NCI-H1436 (cell line): ENCODE measurements at places on chromosomes 2 and 18.

DNA sequence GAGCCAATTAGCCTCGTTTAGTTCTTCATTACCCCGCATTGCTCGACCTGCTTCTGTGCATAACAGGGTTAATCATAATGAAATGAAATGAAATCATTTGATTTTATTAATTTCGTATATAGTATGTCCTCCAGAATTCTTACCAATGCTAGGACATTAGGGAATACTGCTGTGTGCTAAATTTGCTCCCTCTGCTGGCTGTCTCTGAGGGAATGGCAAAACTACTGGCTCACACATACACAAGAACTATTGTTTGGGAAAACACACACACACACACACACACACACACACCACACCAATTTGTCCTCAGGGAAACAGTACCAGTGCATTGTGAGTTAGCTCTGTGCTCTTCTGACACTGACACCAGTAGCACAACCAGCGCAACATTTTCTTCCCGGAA is 273.3 kb upstream of the TCF4 start:
- DNase-seq, result no peak

DNA sequence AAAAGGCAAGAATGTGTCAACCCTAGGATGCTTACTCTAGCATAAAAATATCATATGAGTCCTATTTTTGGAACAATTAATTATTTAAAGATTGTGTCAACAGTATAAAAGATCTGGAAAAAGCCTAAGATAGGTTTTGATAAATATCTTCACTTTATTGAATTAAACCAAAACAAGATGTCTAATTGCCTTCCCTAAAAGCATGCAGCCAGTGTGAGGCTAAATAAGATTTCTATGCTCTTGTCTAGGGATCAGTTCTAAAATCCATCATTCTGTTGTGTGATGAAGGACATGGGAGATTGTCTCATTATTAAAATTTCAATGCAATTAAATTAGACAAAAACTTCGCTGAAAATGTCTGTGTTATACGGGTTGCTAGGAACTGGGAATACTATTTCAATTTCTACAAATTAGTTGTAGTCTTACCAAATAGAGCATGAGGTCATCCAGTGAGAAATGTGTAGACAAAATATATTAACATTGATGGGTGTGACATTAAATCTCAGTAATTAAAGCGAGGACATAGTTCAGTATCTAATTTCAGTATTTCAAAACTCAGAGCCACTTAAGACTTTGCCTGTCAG is 535.6 kb upstream of the FSIP2 start:
- no peak for DNase-seq

DNA sequence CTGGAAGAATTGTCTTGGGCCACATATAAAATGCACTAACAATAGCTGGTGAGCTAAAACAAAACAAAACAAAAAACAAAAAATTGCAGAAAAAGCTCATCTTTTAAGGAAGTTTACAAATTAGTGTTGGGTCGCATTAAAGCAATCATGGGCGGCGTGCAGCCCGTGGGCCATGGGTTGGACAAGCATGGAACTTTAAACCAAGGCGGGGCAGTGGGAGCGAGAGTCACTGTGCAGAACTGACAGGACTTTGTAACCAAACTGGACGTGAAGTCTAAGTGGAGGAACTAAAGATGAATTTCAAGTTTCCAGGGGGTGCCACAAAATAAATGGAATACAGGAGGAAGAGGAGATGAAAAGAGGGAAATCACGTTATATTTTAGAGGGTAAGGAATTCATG is 80.7 kb downstream of the PSMG2 start:
- no peak for DNase-seq

- DNase-seq, result no peak
Measured at GRCh38 chr2:224198436-224198835, 159.3 kb upstream of the SERPINE2 start.

GRCh38 chr2:60064687-60065389 is 488.6 kb downstream of the BCL11A start:
- DNase-seq, result no peak

DNA sequence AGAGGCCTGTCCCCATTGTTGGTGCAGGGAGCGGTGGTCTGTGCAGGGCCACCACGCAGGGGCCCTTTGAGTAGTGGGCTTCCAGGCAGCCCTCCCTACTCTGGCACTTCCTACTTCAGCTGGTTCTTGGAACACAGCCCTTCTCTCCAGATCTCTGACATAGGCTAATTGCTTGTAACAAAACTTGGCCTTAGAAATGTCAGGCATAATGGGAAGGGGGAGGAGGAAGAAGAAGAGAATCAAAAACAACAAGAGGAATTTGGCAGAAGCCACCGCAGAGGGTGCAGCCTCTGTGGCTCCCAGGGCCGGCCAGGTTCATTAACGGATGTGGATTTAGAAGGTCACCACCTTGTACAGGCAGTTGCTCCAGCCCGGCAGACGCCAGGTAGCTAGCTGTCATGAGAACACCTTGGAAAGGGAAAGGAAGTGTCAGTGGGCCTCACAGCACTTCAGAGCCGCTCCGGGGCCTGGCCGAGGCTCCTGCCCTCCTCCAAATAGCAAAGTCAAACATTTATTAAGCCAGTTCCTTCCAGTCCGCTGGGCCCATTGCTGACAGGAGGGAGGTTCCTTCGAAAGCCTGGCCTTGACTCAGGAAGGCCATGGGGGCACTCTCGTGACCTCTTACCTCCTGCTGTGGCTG is 7.4 kb downstream of the BOD1L2 start:
- DNase-seq, result no peak

- no peak for DNase-seq
Measured at GRCh38 chr2:164739966-164740365, 101.7 kb downstream of the COBLL1 start.
